CD4-positive, alpha-beta T cell treated with Interleukin-15 for 1 hour (primary cell): ENCODE measurements at places on chromosomes 4 and X.

GRCh38 chr4:2174061-2174460, 67.9 kb downstream of the HAUS3 start:
- no peak for DNase-seq

- DNase-seq = no peak
Measured at GRCh38 chr4:3293401-3294391, 875 bp downstream of the RGS12 start.

DNA sequence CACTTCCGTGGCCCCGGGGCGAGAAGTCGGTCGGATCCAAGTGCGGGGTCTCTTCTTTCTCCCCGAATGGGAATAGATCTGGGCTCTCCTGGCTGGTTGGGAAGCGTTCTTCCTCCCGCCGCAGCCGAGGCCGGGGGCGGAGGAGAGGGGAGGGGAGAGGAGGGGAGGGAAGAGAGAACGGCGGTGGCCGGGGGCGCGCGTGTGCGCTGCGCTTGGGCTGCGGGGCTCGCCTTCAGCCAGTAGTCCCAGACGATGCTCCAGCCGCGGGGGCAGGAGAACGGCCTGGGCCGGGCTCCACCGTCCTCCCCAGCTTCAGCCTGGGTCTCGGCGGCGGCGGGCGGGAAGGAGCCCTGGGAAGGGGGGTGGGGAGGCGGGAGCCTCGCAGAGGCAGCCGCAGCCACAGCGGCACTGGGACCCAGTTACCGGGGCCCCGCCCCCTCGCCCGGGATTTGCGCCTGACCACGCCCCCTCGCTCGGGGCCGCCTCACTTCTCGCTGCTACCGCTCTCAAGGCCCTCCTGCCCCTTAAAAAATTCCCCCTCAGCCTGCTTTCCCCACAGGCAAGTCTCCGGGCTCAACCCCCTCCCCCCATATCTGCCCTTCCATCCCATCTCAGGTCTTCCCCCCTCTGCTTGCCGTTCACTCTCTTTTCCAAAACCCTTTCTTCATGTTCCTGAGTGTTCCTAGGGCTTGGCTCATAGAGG, at the start of gene FGD1:
FGD1 (minus strand) TSS at position 421 of the 703 bp plus-strand sequence. CDS start 802 bp downstream, outside the sequence.
- peak; percentile 34 for DNase-seq

DNA sequence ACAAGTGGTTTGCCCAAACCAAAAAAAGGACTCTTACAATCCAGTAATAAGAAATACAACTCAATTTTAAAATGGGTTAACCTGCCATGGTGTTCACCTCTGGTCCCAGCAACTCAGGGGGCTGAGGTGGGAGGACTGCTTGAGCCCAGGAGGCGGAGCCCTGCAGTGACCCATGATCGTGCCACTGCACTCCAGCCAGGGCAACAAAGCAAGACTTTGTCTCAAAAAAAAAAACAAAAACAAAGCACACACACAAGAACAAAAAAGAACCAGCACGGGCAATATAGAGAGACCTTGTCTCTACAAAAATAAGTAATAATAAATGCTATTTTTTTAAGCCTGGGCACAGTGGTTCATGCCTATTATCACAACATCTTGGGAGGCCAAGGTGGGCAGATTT, 28.7 kb downstream of the ARAP2 start:
- no peak for DNase-seq

DNA sequence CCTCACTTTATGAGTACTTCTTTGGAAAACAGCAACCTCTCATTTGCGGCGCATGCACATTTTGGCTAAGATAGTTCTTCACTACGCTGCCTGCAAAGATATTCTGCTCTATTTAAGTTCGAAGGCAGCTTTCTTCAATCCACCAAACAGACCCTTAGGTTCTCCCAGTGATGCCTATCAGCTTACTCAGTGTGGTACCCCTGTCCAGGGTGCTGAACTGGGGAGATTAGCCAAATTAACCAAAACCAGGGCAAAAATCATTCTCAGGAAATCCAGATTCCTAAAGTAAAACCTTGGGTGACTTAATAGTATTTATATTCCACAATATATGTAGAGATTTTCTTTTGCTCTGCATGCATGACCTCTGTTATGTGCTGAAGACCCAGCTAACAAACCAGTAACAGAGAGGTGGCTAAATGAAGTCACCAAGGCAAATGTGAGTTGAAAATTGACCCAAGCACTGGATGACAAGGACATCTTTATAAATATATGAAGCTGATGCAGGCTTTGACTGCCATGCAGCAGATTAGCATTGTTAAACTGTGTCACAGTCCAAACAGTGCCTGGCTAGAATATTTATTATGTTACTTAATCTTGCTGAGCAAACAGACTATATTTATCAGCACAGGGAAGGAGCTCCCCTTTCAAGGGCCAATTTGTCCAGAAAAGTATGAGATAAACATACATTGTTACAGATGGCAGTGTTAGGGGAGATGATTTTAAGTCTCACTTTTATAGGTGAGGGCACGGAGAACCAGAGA, 418.2 kb downstream of the STIM2 start:
- no peak for DNase-seq

DNA sequence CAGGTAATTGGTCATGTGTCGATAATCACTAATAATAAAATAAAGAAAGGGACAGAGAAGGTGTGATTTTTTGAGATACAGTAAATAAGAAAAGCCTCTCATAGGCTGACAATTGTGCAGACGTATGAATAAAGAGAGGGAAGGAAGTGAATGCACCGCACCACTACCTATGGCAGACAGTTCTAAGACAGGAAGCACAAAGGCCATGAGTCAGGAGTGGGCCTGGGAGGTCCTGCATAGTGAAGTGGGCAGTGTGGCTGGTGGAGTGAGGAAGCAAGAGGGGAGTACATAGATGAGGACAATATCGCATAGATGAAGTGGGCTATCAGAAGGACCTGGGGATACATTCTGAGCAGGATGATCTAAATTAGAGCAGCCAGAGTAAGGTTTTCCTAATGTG, 75.6 kb downstream of the BMP3 start:
- DNase-seq = no peak

GRCh38 chr4:152943672-152944071, 7.5 kb downstream of the FHDC1 start:
- no peak for DNase-seq

DNA sequence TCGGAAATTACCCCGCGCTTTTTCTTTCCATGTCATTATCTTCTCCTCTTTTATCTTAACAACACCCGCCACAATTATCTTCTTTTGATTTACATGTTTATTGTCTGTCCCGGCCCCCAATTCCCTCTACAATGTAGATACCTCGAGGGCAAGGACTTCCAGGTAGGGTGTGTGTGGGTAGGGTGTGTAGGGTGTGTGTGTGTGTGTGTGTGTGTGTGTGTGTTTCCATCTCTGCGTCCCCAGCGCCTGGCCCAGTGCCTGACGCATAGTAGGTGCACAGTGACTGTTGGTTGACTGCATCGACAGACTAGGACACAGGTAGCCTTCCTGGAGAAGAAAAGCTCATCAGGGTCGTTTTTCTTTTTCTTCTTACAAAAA, 103.1 kb downstream of the UCHL1 start:
- no peak for DNase-seq

DNA sequence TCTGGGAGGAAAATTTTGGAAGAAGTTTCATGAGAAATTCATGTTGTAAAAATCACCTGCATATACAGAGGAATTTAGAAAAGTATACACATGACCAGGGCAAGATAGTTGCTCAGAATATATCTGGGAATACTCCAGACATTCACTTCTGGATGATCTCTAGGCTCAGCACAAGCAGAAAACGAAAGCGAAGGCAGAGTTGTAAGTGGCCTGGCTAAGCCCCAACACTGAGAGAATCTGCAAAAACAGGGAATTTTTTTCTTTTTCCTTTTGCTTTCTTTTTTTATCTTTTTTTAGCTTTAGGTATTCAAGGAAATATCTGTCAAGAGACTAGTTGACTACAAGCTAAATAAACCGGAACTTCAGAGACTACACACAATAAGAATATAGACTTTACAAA, 207.2 kb downstream of the FGF13 start:
- no peak for DNase-seq

- DNase-seq = no peak
Measured at GRCh38 chrX:35868501-35868900, 51.0 kb upstream of the CFAP47 start.

GRCh38 chrX:15849555-15849954, 5.1 kb downstream of the AP1S2 start:
- no peak for DNase-seq

GRCh38 chrX:110941906-110942305, 146.3 kb upstream of the CHRDL1 start:
- DNase-seq = no peak
